NCI-H187 treated with DMSO at 0.1 percent for 48 hours (cell line): ENCODE measurements at places on chromosomes 4 and X.

- DNase-seq = no peak
Observed at GRCh38 chrX:8037593-8038348, 110.6 kb upstream of the PNPLA4 start.

DNA sequence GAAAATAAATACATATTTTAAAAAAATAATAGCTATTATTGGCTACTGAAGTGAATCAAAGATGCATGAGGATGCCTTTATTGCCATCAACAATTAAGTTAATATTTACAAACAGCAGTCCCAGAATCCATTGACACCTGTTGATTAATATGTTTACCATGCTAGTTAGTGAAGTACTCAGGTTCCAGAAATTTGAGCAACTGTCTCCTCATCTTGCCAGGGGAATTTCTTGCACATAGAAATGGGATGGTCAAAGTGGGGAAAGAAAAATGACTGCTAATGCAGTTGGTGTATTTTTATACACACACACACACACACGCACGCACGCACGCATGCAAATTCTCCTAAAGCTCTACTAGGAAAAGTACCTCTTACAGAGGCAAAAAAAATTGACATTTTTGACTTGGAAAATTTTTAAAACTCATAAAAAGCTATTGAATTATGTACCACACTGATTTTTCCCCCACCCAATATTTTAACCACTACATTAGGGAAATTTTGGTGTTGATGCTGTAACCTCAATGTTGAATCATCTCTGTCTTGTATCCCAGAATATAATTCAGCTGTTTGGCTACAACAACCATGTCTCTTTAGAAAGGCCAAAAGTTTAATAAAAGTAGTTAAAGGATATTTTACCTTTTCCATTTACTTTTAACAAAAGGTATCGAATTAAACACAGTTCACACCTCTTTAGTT is 105.3 kb upstream of the TMEM150C start:
- DNase-seq = no peak

DNA sequence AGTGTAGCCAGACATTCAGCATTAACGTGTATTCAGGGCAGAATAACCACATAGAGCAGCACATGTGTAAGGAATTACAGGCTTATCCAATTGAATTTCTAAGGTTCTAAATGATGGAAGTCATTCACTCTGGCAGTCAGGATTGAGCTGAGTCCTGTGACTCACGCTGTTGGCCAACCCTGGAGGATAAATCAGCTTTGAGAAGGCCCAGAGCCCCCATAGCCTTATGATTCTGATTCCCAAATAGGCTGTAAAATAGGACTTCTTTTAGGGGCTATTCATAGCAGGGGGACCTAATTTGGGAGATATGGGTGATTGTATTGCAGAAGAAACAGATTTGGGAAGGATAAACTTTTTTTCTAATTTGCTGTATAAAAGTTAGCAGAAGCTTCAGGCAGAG is 8.1 kb upstream of the HPF1 start:
- DNase-seq = no peak

GRCh38 chr4:8525383-8526120 is 54.6 kb upstream of the GPR78 start:
- DNase-seq = no peak

DNA sequence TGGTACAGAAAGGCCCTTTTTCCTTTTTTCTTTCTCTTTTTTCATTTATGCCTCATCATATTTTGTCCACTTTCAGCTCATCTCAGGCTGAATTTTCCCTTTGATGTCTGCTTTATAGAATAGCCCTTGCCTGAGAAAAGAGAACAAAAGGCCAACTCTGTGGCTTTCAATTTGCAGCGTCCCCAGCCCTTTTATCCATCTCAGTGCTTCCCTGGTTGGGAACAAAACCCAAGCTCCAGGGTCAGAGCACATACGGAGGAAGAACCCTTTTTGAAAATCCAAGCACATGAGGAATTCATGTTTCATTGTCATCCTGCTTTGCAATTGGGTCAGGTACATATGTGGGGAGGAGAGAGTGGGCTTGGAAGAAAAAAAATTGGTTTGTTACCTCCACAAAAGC is 47.5 kb downstream of the TMEM164 start:
- no peak for DNase-seq

- no peak for DNase-seq
Observed at GRCh38 chr4:140046016-140046415, 108.0 kb downstream of the MAML3 start.

GRCh38 chr4:67727124-67727850 is 26.3 kb upstream of the UBA6 start:
- no peak for DNase-seq

DNA sequence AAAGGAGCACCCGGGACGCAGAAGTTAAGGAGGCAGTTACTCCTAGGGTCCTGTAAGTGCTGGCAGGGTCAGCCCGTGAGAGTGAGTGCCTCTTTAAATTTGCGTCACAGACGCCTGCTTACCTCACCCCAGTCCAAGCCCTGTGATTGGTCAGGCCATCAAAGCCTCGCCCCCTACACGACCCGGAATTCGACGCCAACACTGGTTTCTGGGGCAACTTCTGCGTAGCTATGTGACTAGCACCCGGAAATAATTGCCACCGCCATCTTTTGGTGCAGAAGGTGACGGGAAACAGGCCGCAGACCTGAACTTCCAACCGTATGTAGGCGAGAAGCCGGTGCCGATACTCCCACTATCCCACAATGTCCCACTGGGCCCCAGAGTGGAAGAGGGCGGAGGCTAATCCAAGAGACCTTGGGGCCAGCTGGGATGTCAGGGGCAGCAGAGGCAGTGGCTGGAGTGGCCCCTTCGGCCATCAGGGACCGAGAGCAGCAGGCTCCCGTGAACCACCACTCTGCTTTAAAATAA is at the start of gene DDX53:
DDX53 (plus strand) TSS at position 265 of the 528 bp plus-strand sequence; CDS start at position 363, 98 bp downstream.
- DNase-seq = no peak

DNA sequence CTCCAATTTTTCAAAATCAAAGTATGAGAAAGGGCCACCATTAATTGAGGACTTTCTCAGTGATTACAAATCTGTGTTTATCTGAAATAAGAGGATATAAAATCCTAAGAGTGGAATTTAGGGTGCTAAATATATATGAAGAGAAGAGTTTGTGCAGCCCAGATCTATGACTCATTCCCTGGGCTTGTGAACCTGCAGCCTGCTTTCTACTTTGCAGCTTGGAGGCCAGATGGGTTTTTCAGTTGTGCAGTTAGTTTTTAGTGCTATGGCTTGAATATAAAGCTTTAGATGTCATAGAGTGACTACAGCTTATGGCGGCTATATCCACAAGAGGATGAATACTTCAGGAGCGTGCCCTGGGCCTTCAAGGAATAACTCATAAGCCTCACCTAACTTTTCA is 1391.1 kb downstream of the FSTL5 start:
- DNase-seq = no peak

GRCh38 chr4:120750152-120750525 is 172.4 kb downstream of the PRDM5 start:
- no peak for DNase-seq

DNA sequence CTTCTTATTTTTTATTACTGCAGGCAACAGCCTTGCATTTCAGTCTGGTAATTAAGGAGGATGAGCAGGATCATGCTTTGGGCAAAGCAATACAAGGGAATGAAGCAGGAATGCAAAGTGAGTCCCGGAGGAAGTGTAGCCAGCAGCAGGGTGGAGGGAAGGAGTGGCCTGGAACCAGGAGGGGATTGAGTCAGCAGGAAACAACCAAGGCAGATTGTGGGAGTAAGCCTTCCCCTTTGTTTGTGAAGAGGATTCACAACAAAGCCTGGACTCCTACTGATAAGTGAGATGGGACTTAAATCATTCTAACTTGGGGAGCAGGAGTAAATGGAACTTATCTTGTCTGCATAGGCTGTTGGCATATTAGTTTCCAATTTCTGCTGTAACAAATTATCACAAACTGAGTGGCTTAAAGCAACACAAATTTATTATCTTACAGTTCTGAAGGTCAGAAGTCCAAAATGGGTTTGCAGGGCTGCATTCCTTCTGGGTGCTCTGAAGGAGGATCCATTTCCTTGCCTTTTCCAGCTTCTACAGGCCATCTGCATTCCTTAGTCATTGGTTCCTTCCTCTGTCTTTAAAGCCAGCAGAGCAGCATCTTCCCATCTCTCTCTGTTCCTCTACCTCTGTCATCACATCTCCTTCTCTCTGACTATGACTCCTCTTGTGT is 93.2 kb upstream of the AP1S2 start:
- no peak for DNase-seq

- DNase-seq = no peak
Observed at GRCh38 chr4:186619088-186619487, 63.7 kb upstream of the MTNR1A start.

DNA sequence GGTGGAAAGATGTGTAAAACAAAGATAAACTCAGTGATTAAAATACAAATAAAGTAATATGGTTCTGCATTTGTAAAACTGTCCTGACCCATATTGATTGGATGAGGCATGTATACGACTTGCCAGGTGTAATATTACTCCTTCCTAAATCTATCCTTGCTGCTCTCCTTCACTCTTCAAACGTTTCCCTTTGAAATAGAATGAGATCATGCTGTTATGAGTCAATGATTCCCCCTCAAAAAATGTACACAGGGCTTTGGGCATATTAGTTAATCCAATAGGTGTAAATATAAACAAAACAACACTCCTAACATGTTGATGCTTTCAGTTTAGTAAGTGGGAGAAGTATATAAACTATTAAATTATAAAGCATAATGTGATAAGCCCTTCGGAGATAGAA is 117.4 kb upstream of the GPM6A start:
- DNase-seq = no peak

DNA sequence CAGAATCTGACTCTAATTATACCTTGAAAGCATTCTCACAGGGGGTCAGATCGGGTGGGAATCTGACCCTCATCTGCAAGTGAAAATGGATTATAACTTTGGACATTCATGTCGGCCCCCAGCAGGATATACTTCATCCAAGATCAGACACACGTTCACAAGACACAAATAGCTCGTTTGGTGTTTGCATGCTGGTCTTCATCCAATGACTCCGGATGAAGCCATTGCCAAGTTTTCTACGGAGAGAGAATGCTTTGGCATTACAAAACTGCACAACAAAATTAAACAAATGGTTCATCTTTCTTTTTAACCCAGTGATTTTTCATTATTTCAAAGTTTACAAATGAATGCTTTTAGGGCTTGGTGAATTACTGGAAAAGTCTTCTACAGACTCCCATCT is 105.5 kb downstream of the MID1 start:
- DNase-seq = no peak

DNA sequence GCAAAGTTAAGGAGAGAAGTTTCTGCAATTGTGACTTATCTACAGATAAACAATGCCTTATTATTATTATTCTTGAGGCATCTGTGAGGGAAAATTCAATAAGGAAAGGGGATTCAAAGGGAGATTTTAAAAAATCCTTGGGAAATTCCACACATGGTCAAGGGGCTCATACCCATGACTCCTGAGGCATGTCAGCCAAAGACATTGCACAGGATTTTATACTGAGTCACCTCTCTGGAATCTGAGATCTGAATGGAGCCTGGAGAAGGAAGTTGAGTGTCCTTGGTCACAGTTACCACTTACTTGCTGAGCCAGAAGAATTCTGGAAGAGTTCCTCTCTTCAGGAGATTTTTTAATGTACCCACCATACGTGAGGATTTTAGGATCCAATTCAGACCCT is 14.4 kb upstream of the CXCL8 start:
- DNase-seq = no peak

DNA sequence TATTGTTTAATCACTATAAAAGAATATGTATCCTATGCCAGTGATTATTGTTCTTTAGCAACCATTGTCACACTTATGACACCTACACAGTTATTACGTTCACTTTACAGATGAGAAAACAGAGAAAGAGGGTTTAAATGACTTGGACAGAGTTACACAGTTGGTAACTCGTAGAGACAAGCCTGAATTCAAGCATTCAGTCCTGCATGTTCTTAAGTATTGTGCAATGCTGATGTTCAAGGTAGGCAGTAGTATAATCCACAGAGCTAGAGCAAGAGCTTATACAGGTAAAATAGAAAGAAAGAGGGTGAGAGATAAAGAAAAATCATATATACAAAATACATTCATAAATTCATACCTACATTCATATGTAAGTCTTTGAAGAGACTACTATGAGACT is 249.8 kb upstream of the ANXA10 start:
- no peak for DNase-seq

DNA sequence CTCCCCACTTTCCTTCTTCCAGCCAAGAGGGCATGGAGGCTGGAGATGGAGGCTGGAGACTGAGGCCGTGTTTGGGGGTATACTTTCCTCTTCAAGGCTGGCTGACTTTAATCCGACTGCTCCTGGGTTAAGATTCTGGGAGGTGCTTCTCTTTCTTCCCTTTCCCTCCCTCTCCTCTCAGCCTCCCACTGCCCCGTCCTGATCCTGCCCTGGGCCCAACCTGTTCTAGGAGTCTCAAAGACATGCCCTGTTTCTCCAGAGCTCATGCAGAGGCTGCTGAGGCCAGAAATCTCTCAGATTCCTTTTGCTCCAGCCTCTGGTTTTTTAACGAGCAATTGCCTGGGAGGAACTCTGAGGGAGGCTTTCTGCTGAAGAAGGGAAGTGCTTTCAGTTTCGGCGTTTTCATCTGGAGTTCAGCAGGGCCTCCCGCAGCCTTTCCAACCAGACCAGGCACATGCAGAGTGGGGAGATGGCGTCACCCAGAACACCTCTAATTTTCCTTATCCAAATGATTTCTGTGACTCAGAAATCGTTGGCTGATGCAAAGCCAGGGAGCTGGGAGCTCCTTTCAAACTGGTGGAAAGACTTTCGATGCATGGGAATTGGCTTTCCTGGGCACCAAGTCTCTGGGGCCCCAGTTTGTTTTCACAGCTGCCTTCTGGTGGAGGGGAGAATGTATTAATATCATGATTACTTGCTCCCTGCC is 34.5 kb upstream of the FAM9C start:
- DNase-seq = no peak

- no peak for DNase-seq
Observed at GRCh38 chrX:20197641-20198210, 56.1 kb upstream of the EIF1AX start.

DNA sequence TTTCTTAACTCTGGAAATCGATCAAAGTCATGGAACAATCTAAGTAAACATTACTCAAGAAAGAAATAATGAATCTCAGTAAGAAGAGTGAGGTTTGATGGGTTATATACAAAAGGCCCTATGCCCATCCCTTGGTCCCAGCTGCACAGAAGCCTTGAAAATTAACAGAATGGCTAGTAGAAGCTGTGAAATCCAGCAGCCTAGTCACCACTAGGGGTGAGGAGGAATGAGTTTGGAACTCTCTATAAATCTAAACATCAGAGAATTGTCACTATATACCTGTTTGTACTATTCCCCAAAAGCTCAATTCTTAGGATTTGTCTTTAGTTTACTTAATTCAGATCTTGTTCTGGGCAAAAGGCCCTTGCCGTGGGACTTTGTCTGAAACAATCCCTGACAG is 313.9 kb upstream of the GRID2 start:
- no peak for DNase-seq

- no peak for DNase-seq
Observed at GRCh38 chr4:15755321-15756155, 22.6 kb upstream of the CD38 start.

GRCh38 chrX:153868576-153869472 is 17.1 kb downstream of the L1CAM start:
- DNase-seq = no peak

- DNase-seq = no peak
Observed at GRCh38 chr4:186953599-186954260, 230.1 kb upstream of the FAT1 start.

- DNase-seq = no peak
Observed at GRCh38 chr4:183147196-183147595, 48.1 kb downstream of the WWC2 start.

- DNase-seq = peak; percentile 56
Observed at GRCh38 chr4:1683736-1684505, at the start of gene FAM53A. TSS of gene FAM53A (minus strand) at chr4:1684313. CDS start at chr4:1668741, 15,572 bp downstream.

GRCh38 chr4:28287831-28288233 is 1427.2 kb downstream of the STIM2 start:
- no peak for DNase-seq
